DMS79 (cell line): ENCODE measurements at places on chromosomes 6 and 20.
A peak's percentile ranks its signal among the peaks of the same experiment; 100 is the strongest.

DNA sequence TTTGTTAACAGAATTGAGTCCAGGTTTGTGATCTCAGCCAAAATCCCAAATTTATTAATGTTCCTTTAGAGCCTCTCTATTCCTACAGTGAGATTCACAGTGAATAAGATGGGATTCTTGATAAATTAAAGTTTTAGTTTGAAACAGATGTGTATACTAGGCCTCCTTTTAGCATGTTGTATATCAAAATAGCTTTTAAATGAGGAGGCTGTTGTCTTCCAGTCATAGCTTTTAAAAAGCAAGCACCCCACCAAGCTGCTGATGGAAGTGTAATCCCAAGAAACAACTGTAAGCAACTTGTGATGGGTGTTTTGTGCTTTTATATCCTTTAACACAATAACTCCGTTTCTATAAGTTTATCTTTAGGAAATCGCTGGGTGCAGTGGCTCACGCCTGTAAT is 7.0 kb downstream of the GTF2H5 start:
- DNase-seq, result no peak

GRCh38 chr6:156686301-156686994 is 90.7 kb upstream of the ARID1B start:
- peak; percentile 94 for DNase-seq

DNA sequence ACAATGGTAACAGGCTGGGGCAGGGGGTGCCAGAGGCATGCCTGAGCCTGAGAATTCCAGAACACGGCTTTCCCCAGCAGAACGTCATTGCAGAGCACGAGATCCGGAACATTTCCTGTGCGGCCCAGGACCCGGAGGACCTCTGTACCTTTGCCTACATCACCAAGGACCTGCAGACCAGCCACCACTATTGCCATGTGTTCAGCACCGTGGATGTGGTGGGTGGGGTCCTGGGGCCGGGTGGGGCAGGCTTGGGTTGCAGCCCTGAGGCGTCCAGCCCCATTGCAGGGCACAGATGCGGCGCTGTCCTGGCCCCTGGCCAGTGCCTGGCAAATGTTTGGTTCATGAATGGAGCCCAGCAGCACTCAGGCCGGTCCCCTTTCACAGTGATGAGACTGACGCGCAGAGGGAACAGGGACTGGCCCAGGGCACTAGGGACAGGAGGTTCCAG is 57.1 kb downstream of the TCP11 start:
- no peak for DNase-seq

DNA sequence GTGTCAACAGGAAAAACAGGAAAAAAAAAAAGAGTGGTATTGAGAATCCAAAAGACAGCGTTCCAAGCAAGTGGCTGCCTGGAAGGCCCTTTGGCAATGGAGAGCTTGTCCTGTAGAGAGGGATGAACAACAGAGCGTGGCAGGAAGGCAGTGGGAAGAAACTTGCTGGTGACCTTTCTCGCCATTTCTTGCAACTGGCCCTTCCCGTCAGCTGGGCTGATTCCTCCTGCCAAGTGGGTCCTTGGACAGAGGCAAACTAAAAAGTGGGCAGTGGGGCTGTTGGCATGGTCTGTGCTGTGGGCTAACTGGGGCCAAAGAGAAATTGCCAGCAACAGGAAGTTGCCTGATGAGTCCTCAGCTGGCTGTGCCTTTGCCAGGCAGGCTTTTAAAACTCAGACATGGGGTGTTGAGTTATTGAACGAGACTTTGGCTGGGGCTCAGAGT is 43.9 kb upstream of the CLDN20 start:
- DNase-seq, result no peak

DNA sequence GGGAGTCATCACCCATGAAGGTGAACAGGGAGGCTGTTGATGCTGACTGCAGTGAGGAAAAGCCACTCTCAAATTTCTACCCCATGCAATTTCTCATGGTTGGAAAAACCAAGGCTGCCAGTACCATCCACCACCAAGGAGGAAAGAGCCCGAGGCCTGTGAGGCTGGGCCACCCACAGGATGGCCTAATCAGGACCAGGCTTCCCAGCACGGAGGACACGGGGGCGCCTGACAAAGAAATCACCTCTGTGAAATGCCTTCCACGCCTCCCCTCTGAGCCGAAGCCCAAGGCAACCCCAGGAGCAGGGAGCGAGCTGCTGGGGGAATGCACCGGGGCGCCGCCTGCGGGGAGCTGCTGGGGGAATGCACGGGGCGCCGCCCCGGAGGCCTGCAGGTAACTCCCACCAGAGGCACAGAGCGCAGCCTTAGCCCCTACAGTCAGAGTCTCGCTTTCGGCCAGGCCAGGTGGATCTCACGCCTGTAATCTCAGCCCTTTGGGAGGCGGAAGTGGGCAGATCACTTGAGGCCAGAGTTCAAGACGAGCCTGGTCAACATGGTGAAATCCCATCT is 26.9 kb downstream of the FOXF2 start:
- no peak for DNase-seq

DNA sequence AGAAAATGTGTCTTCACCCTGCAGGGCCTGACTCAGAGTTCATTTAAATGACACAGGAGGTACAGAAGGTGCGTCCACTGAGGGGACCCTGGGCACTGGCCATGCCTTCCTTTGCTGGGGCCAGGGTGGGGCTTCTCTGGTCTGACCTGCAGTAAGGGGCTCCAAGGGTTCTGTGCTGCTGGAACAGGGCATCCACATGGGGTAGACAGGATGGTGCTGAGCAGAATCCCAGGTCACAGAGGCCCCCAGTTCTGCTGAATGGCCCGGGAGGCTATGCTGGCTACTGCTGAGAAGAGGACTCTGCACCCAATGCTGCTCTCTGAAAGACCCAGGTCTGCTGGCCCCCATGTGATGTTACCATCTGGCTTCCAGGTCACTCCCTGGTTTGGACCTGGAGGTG is 150.4 kb upstream of the GGTLC1 start:
- DNase-seq, result no peak

DNA sequence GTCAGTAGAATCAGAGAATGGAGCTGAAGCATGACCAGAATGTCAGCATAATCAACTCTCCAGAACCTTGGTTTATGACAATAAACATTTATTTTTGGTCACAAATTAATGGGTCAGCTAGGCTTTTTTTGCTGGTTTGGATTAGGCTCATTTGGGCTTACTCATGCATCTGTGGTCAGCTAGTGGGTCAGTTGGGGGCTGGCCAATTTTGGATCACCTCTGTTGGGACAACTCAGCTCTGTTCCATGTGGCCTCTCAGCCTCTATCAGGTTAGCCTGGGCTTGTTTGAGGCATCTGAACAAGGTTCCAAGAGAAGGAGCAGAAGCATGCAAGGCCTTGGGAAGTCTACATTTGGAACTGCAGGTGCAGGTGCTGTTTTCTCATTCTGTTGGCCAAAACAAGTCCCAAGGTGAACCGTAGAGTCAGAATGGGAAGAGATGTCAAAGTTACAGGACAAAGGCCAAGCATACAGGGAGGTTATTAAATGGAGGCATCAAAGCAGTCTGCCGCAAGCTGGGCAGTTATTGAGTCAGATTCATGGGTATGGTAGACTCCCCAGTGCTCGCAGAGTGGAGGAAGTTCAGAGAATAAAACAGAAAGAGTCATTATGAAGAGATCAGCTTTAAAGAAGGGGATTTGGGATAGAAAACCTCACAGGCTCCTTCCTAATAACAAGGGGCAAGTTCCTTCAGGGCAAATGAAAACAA is 173.0 kb downstream of the PLCB4 start:
- no peak for DNase-seq

DNA sequence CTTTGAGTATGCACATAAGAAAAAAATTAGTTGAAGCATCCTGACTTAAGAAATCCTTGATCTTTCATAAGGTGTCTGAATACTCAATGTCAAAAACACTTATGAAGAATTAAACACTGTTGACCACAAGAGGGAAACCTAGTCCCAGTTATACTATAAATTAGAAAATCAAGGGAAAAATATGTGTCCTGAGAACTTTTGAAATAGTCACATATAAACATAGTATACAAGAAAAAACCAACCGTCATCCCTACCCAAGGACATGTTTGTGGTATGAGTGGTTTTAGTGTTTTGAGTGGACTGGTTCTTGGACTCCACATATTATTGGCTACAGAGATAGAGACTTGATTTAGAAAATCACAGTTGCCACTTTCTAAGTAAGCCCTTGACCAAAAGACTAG is 7.6 kb upstream of the HLA-DRA start:
- DNase-seq, result no peak

DNA sequence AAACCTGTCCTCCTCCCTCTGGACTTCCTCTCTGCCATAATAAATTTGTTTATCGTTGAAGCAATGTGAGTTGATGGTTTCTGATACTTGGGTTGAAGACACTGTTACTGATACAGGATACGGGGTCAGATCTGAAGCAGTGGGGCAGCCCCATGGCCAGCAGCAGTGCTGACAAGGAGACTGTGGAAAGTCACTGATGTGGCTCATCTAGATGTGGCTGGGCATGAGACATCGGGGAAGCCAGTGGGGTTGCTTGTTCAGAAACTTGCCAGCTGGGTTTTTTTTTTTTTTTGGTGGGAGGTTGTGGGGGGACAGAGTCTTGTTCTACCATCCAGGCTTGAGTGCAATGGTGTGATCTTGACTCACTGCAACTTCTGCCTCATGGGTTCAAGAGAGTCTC is 2.6 kb upstream of the BPI start:
- DNase-seq, result no peak

DNA sequence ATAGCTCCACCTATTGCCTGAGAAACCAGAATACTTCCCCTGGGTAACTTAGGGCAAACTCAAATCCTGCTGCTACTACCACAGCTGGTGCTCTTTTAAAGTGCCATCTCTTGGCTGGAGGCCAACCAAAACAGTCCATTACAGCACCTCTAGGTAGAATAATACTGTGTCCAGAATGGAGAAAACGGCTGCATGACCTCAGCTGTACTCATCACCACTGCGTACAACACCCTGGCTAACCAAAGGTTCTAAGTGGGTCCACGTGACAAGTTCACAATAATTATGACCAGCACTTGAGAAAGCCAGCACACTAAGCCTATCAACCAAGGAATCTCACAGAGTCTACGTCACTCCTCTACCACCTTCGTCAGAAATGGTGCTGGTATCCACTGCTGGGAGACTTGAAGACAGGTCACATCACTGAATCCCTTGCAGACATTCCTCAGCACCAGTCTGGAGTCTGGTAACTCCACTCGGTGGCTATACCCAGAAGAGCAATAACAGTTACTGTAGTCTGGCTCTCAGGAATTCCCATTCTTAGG is 40.9 kb upstream of the PKIB start:
- no peak for DNase-seq

DNA sequence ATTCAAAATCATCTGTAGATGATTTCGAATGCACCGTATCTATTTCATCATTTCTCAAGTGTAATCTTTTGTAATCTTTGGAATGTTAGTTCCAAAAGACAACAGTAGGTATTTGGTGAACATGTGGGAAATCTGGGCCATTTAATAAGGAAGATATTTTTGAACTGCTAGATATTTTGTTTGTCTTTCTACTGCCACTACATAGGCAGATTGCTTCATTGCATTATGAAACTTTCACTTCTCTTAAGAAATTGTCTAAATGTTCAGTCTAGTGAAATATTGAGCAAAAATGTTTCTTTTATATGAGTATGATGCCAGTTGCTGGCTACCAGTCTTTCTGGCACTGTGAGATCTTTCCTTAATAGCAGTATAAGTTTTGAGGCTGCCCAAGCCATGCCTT is 527.8 kb upstream of the RNF217 start:
- no peak for DNase-seq

- DNase-seq, result no peak
Measured at GRCh38 chr20:2217857-2218539, 77.8 kb upstream of the TGM3 start.

GRCh38 chr6:157665180-157665579 is 157.9 kb upstream of the SNX9 start:
- DNase-seq, result no peak
